Stimulated activated CD4-positive, alpha-beta T cell treated with anti-CD3 and anti-CD28 coated beads, TNF-alpha, amount 100 ng/mL, for 4 hours (primary cell): ENCODE measurements at places on chromosomes 4 and X.
A peak's percentile ranks its signal among the peaks of the same experiment; 100 is the strongest.

DNA sequence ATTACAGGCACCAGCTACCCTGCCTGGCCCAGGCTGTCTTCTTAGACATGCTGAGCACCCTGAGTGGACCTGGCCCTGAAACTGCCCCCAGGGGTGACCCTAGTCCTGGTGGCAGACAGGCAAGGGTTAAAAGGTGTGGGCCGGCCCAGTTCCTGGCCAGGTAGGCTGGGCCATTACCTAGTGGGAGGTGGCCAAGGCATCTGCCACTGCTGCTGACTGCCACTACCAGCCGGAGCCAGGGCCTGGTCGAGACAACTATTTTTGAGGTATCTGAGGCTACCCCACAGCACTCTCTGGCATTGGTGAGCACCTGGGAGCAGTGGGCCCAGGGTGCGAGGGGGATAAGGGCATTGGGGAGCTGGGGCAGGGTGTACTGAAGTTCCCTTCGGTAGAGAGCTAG is at the start of gene CCDC120:
CCDC120 (plus strand) TSS at position 206 of the 400 bp plus-strand sequence. CDS start 3,043 bp downstream, outside the sequence.
- DNase-seq = no peak

DNA sequence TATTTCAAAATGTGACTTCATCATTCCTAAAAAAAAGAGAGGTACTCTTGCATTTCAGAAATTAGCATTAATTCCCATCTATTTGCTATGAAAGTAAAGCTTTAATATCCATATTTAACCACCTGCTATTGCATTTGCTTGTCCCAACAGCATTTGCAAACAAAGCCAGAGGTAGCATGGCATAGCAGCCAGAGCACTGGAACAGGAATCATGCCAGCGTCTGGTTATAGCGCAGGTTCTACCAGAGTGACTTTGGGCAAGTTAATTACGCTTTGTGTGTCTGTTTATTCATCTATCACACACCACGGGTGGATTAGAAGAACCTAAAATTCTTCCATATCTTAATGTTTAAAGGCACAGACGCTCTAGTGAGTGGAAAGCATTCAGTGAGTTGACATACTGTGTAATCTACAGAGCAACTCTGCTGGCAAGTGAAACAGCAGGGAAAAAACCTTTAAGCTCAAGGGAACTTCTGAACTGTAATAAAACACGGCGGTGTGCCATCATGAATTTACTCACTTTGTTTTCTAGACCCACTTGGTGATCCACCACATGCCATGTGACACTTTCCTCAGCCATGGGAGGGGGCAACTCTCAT is 76.6 kb upstream of the QRFPR start:
- DNase-seq = no peak

GRCh38 chr4:182242787-182243186 is 415 bp upstream of the TENM3 start:
- DNase-seq = no peak

DNA sequence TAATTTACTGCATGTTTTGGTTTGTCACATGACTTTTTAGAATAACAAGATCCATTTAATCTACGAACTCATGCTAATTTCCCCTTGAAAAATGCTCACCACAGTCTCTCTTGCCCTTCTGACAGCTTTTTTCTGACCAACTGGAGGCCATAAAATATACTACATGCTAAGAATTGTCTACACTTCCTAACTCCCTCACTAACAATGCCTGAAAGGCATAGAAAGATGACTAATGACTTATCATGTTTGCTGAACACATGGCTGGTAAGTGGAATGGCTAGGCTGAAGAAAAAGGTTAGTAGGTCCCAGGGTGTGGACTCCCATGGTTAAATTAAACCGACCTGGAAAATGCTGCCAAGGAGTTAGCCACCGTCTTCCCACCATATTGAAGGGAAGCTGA is 309.9 kb downstream of the SPOCK3 start:
- no peak for DNase-seq

DNA sequence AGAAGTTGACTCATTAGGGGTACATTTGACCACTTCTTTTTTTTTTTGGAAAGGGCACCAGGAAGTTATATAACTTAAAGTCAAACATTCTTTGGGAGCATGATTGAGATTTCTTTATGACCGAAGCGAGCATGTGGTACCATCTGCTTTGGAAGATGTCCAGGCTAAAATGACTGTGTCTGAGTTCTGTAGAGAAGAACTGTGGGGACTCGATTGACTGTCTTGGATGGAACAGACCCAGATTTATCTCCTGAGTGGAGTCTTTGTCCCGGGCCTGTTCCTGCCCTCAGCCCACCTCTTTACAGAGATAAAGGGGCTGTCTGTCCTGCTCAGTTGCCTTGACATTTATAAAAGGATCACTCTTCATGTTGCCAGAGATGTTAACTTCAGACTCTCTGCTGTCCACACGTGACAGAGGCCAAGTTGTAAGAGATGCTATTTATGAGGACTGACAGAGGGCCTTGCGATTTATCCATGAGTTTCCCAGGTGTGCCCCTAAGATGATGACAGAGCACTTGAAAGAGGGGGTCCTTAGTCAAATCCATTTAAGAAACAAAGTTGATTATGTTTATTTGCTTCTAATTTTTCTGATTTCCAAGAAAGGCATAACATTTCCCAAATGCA is 16.8 kb downstream of the SMIM20 start:
- DNase-seq = no peak

DNA sequence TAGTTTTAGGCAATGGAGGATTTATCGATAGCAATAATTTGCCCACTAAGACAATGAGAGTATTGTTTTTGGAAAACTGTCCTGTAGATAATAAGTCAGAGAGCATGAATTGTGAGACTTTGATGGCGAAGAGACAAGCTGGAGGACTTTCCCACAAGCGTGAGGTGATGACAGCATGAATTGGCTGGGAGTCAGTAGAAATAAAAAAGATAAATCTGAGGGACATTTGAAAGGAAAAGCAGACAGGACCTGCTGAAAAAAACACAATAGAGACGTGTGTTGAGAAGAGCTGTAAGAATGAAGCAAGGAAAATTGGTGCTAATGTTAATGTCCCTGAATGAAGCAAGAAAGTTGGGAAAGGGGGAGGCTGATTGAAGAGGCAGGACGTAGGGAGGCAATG is 233.5 kb downstream of the DCTD start:
- no peak for DNase-seq

GRCh38 chrX:134990801-134991481 is at the start of gene SMIM10:
SMIM10 (plus strand) TSS chrX:134990991; CDS start chrX:134991096, 105 bp downstream.
- DNase-seq = peak; percentile 1

- no peak for DNase-seq
Measured at GRCh38 chrX:118727686-118728339, 407 bp downstream of the IL13RA1 start.

DNA sequence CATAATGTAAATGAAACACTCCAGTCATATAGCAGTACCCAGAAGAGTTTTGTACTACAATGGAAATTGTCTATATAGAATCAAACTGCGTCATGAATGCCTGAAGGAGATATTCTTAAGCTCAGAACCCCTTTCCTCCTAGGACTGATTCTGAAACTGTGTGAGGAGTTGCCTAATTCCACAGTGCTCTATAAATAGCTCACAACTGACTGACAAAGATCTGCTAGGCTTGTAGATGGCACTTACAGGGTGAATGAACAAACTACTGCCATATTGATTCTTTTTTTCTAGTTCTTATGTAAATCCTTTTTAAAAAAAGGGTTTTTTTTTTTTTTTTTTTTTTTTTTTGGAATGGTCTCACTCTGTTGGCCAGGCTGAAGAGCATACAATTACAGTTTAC is 30.1 kb upstream of the UGT2B17 start:
- DNase-seq = no peak

DNA sequence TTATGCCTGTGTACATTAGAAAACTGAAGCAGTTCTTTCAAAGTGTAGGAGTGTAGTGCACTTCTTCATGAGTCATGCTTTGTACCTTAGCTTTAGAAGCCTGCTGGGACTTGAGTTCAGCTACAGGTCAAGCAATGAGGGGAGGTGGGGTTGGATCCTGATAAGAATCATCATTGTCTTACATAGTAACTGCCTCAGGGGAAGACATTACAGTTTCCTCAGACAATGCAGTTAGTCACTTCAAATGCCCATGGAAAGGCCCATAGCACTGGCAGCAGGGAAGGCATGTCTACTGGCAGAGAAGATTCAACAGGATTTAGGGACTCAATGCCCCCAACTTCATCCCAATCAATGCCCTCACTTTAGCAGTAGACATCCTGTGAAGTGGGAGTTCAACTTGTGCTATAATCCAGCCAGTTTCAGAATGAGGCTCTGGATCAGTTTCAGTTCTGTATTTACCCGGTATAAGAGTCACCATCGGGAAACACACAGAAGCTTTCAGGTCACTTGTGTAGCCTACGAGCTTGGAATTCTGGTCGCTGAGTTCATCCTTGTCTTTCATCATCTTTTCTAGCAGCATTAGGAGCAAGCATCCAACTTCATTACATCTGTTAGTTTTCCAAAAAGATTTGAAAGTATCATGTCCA is 1216.5 kb downstream of the RAPGEF2 start:
- no peak for DNase-seq

DNA sequence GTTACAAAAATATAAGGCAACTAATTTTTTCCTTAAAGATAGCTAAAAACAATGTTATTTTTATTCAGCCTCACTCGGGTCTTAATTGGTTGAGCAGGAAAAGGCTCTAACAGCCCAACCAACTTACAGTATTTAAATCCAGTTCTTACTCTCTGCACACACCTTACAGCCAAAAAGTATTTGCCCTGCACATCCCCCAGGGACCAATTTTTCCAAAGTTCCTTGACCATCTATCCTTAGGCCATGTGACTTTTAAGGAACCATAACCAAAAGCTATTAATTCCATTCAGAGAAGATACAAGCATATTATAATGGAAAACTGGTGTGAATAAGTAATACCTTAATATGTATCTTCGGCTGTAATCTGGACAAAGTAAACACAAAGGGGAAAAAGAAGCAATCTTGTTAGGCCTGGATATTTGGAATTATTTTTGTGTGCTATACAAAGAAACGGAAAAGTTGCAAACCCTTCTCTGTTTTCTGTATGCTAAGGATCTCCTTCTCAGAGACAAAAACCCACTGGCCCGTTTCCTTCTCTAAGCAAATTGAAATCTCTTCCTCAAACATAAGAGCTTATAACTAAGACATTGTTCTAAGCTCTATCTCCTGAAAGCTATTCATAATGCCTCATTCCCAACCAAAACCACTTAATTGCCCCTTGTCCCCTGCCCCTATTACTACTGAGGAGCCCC is 1.0 kb upstream of the THAP9 start:
- DNase-seq = no peak

- no peak for DNase-seq
Measured at GRCh38 chr4:185536411-185536709, 1.1 kb upstream of the PDLIM3 start.

GRCh38 chrX:27915617-27916016 is 65.6 kb downstream of the DCAF8L1 start:
- no peak for DNase-seq

DNA sequence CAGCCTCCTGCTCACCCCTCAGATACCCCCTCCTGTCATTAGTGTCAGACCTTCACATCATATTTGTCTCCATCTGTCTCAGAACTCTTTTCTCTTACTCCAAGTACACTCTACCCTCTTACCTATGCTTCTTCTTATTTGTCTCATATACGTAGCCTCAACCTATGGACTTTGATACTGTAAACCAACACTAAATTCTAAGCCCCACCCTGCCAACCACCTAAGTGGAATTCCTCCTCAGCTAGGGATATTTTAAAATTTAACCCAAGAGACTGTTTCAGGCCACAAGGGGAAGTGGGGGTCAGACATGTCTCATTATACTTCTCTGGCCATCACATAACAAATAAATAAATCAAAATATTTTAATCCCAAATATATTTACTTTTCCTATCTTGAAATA is 778.1 kb upstream of the GRID2 start:
- DNase-seq = no peak

DNA sequence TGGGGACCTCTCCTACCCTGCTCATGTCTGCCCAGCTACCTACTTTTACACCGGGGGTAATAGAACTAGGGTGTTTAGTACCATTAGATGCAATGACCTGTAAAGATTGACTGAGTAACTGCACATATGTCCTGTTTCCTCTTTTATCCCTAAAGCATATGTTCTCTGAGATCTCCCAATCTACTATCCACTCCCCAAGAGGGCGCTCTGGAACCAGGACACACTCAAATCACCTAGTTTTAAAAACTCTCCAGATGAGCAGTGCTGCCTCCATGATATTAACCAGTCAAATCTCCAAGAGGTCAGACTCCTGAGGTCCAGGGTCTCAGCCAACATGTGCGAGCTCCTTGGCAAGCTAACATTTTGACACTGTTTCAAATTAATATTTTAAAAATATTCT is 87.0 kb upstream of the TSPAN5 start:
- no peak for DNase-seq

DNA sequence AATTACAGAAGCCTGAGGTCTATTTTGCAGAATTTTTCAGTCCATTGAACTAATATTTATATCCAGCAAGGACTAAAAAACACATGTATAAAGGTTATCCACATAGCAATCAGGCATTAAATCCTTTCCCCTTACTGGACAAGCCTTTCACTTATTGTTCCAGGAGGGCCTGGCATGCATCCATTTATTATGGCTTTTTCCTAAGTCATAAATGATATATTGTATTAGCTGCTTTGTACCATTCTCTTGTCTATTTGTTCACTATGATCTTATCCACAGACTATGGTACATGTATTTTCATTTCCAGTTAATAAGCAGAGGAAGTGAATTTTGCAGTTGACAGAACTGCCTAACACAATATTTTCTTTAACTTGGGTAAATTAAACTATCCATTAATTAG is 105.4 kb upstream of the ANK2 start:
- no peak for DNase-seq

GRCh38 chr4:26826721-26827120 is 33.9 kb upstream of the STIM2 start:
- DNase-seq = no peak

- no peak for DNase-seq
Measured at GRCh38 chr4:168633496-168633895, 136.6 kb downstream of the PALLD start.

DNA sequence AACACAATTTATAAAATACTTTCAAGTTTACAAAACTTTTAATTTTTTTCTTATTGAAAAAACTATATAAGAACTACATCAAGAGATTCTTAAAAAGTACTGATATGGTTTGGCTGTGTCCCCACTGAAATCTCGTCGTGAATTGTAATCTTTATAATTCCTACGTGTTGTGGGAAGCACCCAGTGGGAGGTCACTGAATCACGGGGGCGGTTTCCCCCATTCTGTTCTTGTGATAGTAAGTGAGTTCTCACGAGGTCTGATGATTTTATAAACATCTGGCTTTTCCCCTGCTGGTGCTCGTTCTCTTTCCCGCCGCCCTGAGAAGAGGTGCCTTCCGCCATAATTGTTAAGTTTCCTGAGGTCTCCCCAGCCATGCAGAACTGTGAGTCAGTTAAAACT is 88.5 kb downstream of the FRAS1 start:
- no peak for DNase-seq

DNA sequence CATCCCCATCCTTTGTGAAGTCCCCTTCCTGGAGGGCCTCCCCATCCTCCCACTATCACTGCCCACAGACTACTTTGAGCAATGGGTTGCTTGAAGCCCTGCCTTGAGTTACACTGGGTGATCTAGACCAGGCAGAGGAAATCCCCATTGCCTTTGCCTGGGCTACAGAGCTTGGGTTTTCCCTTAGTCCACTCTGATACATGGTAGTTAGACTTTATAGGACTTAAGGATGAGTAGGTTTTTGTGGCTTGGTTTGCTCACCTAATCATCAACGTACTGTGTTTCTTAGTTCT is 56.6 kb downstream of the TMEM131L start:
- DNase-seq = no peak

- DNase-seq = no peak
Measured at GRCh38 chr4:174575436-174575835, 53.1 kb upstream of the HPGD start.
